ENCODE measurements at places on chromosomes 7 and 10.

- no peak for DNase-seq
These were observed 316 bp downstream of the RBM48 start for GRCh38 chr7:92528958-92529264.

GRCh38 chr10:12509016-12509793 lies 159.9 kb downstream of the CAMK1D start:
- no peak for DNase-seq

DNA sequence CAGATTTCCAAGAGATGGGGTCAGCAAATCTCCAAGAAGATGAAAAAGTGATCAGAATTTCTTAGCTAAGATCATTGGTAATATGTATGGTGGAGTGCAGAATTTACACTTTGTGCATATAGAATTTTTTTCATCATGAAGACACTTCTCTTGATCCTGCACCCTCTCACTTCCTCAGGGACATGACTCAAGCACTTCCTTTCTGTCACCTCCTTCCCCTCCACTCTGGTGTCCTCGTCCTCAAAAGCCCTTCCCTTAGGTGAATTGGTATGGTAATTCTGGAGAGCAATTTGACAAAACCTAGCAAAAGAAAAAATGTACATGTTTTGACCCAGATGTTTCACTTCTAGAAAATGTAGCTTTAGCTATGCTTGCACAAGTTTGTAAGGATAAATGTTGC lies 18.1 kb downstream of the CALN1 start:
- DNase-seq: no peak

GRCh38 chr10:90023950-90024349 lies 322.6 kb downstream of the KIF20B start:
- DNase-seq: no peak

DNA sequence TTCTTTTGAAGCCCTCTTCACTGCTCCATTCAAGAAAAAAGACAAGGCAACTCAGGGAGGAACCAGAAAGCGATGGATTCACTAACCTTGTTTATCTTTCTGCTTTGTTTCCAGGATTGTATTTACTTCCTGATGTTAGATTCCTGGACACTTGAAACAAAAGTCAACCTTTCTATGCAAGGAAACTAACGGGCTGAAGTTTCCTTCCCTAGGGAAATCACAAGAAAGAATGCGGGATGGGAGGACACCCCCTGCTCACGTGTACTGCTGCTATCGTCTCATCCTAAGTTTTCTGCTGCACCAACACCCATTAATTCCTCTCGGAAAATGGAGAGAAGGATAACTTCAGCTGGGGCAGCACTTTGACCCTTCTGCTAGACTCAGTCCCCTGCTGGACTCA lies 50.3 kb downstream of the ELMO1 start:
- DNase-seq: no peak

DNA sequence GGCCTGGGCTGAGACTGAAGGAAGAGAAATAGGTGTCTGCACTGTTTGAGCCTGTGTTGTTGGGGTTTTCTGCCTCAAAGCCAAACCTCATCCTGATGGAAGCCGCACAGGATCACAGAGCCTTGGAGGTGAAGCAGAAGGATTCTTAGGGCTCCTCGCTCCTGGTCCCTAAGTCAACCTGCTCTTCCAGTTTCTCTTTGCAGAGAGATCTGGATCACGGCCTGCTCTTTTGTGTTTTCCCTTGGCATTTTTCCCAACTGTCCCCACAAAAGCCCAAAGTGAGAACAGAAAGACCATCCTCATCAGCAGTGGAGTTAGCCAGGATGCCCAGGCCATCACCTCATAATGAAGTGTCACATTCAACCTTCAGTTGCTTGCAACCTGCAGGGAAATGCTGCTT lies 20.3 kb upstream of the PPIA start:
- no peak for DNase-seq

- DNase-seq: peak; percentile 52
These were observed 52.3 kb upstream of the ENO4 start for GRCh38 chr10:116796910-116797513.

DNA sequence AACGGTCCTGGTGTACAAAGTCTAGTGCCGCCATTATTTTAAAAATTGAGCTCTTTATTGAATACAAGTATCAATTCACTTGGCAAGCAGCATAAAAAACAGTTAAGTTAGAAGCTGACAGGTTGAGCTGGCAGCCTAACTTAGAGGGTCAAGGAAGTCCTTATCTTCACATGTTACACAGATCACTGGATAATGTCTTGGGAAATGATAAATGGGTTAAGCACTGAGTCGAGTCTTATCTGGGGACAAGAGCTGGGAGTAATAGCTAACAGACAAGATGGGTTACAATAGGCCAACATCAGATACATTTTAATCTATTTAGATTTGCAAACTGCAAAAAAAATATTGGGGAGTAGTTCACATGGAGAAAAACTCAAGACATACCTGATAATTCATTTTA lies 34.2 kb downstream of the SLC18A2 start:
- no peak for DNase-seq

DNA sequence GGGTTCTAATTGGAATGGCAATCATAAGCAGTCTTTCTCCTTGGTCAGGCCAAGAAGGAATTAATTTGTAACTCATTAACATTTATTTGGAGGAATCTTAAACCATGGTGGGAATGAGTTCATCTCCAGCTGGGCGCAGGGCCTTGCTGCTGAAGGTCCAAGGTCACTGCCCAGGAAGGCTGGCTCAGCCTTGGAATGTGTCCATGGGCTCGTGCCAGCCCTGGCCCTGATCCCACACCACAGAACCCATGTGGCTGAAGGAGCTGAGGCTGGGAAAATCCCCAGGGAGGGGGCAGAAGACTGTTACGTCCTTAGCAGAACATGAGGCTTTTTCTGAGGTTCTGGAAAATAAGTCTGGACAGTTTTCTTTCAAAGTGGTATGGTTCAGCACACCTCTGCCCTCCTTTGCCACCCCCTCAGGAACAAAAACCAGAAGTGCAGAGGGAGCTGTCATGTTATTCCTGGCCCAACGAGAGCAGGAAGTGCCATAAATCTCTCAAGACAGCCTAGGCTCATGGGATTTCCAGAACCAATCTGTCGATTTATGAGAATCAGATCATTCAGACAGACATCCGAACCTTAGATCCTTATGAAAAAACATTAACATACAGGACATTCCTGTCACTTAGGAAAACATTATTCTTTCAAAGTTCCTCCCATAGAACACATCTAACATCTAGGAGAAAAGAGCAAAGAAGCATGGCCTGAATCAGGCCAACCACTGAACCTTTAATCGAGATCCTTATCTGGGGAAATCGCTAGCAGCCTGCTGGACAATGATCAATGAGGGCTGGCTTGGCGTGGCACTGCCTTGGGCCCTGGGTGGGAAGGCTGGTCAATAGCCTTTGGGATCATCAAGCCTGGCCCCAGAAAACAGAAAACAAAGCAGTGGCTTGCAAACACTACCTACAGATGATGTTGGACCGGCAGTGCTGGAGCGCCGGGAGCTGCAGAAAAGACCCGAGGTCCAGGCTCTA lies 134.3 kb downstream of the TAX1BP1 start:
- DNase-seq: no peak

- peak; percentile 4 for DNase-seq
These were observed 99.8 kb upstream of the SVIL start for GRCh38 chr10:29734640-29734961.

DNA sequence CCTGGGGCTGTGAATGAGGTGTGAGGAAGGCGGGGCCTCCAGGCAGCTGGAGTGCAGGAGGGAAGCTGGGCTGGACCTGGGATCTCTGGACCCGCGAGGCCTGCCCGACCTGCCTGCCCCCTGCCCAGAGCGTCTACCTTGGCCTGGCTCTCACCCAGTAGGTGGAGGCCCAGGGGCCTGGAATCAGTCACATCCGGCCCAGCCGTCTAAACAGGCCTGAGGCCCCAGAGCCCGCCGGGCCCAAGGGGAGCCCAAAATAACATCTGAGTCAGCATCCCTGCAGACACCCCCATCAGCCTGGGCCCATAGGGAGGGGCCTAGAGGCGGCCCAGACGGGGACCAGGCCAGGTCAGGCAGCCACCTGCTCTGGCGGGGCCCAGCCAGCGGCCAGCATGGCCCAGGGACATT lies 15.1 kb upstream of the ELN start:
- no peak for DNase-seq

DNA sequence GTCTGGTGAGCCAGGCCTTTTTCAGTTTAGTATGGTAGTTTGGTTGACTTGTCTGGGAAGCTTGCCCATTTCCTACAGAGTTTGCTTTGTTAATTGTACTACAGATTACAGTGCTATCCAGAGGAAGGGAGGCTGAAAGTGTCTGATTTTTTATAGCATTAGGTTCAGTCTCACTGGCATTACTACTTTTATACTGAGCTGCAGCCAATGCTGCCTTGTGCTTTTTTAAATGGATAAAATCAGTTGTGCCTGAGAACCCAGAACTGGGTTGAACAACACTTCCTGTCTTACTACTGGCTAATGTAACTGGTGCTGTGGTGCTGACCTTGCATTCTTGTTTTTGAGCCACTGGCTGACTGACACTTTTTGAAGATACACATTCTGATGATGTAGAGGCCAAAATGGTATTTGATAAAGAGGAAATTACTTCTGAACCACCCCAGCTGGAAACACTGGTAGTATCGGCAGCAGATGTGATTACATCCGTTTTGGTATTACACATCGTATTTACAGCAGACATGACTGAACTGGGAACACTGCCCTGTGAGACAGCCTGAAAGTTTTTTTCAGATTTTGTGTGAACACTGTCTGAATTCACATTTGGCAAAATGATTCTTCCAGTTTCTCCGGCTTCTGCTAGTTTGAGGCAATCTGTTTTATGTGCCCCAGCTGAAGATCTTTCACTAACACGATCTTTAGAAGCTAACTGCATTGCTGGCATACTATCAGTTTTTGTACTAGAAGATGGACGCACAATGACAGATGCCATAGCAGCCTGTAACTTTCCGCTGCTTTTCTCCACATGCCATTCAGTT lies 74.1 kb downstream of the NRBF2 start:
- no peak for DNase-seq

DNA sequence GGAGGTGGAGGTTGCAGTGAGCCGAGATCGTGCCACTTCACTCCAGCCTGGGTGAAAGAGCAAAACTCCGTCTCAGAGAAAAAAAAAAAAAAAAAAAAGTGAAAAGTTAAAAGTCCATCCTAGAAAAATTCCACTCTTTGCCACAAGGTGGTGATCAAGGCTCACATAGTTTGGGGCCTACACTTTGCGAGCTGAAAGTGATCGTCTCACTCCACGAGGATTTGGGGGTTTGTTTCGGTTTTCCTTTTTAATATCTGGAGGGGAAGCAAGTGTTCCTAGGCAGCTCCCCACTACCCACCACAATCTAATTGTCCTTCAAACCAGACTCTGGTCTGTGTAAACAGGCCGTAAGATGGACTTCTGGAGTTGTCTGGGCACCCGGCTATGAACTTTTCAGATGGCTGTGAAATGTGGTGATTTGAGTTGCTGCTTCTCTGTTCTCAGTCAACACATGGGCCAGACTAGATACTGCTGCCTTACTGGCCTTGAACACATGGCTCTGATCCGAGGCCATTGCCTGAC lies 27.1 kb downstream of the PRLHR start:
- peak; percentile 27 for DNase-seq

DNA sequence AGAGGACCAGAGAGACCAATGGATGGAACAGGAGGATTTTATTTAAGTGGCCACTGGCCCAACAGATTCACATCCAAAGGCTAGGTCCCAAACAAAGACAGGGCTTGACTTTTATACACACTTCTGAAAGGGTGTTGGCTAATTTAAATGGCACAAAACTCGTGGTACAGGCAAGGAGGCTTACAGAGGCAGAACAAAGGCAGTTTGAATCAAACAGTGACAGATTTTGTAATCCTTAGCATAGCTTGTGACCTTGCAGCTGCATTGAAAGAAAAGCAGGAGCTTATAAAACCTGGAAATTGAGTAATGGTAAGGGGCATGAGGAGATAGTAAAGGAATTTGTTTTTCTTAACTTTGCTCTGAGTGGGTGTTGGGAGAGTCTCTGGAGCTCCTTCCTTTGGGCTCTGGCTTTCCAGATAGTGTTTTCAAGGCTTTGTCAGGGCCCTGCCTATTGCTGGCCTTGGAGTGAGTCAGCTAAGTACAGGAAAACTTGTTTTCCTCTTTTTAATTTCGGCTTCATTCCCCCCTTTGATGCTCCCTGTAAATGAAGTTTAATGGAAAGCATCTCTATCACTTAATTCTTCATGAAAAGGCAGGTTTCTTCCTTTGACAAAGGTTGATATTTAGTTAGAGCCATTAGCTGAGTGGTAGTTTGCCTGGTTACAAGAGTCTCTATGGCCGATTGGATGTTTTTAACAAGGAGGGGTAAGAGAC lies 96.9 kb downstream of the TRIM24 start:
- no peak for DNase-seq

GRCh38 chr10:103273041-103273441 lies 3.9 kb upstream of the INA start:
- no peak for DNase-seq

DNA sequence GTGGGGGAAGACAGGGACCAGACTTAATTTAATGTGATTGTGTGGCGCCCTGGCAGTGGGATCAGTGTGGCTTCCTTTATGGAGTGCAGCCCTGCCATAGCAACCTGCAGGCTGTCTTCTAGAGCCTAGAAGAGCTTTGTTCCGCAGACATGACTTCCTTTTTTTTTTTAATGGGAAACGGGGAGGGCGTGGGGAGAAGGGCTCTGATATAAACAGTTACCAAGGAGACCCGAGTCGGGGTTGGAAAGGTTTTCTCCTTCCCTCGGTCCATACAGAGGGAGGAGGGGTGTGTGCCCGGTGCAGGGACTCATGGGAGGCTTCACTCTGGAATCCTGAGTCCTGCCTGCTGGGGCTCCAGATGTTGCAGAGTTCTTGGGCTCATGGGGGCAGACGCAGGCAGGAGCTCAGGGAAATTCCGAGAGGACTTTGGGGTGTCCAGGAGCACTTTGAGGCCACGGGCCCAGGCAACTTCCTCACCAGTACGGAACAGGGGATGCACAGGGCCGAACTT lies 26.9 kb downstream of the TMEM120A start:
- no peak for DNase-seq

DNA sequence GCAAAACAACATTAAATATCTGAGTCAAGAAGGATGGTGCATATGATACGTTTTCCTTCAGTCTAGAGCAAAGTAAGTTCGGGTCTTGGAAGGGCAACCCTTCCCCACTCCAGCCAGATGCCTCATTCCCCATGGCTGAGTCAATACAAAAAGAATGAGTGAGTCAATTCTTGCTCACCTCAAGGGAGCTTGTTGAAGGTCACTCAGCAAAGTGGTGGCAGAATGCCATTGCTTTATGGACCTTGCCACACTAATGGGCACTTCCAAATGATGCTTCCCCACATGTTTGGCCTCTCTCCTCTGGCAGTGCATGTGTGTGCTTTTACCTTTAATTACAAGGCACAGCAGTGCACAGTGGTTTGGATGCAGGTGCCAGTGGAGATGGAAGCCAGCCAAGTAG lies 296.5 kb downstream of the SORCS3 start:
- DNase-seq: no peak

DNA sequence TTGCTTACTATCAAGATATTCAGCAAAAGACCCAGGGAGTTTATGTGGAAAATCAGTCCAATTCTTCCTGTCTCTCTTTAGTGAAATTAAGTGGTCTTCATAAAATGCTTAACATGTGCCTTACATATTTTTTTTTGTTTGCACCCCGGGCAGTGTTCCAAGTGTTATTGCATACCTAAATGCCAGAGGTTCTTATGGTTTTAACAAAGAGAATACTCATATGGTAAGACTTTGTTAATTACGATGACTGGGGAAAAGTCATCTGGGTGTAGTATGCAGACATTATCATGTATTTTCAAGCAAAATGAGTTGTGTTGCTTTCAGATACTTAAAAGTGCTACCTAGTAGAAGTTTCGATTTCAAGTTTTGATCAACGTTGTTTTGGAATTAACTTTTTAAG lies 82.6 kb downstream of the PRKG1 start:
- DNase-seq: no peak

GRCh38 chr7:31633467-31633866 lies 53.5 kb upstream of the PPP1R17 start:
- no peak for DNase-seq

Data from T-helper 2 cell (primary cell).